Lung microvascular endothelial cell (primary cell): ENCODE measurements at places on chromosomes 7 and 10. TPM values are rescaled to one million over a fixed set of nuclear protein-coding genes. Genes with fewer than 3 reads are reported as not detected.

ADAM22 gene
- 0.22 and 0.40 TPM in 2 replicates for total RNA-seq

ARHGEF5 gene
- total RNA-seq: 0.20 and 0.22 TPM in 2 replicates

MEPCE gene
- 25.1 and 40.5 TPM in 2 replicates for total RNA-seq

GRCh38 chr7:40883826-40884225, 749.0 kb downstream of the SUGCT start:
- no peak for DNase-seq

DNA sequence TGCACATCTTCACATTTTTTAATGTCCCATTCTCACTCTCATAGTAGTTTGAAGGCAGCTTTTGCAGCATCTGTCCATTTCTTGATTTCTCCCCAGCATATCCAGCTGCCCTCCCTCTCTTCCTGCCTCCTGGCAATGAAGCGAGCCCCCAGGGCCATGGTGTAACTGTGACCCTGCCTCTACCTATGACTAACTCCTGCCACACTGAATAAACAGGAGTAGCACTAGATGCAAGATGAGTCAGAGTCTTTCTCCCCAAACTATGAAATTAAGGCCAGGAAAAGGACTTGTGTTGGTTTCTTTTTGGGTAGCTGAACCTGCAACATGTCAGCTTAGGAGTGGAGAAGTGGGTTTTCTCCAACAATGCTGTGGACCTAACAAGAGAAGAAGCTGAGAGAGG, 329.0 kb downstream of the RNLS start:
- DNase-seq: no peak

DNA sequence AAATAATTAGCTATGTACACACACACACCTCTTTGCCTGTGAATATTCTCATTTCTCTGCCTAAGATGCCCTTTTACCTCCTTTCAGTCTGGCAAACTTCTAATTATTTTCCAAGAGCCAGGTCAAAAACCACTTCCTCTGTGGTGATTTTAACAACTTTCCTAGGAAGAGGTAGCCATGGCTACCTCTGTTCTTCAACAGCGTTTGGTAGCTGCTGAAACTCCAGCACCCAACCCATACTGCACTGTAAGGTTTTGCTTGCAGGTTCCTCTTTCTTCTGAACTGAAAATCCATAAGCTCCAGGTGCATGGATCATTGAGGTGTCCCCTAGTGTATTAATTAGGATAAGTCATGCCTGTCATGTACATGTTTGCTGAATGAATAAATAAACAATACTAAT, 25.6 kb downstream of the NRCAM start:
- peak; percentile 22 for DNase-seq

- DNase-seq: no peak
These were observed 638.2 kb upstream of the IGFBP3 start for GRCh38 chr7:46559194-46559832.

DNA sequence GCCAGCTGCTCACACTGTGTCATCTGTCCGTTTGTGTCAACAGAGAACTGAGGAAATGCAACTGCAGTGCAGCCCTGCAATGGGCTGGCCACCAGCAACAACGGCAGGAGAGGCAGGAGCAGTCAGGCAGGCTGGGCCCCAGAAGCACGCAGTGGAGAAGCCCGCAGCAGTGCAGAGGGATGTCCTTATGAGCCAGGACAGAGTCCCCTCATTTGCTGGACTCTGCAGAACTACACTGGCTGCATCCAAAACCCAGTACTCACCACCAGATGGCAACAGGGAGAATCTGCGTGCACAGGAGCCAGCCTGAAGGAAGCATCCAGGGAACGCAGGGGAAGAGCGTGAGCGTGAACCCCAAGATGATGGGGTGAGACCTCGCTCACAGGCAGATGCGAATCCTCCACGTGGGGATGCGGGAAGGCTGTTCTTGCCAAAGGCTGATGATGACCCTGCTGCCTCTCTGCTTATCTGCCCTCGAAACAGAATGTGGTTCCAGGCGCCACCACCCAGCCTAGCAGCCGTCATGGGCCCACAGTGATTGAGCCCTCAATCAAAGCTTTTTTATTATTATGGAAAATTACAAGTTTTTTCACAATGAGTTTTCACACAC, 232.1 kb downstream of the PTPRN2 start:
- peak; percentile 3 for DNase-seq

DNA sequence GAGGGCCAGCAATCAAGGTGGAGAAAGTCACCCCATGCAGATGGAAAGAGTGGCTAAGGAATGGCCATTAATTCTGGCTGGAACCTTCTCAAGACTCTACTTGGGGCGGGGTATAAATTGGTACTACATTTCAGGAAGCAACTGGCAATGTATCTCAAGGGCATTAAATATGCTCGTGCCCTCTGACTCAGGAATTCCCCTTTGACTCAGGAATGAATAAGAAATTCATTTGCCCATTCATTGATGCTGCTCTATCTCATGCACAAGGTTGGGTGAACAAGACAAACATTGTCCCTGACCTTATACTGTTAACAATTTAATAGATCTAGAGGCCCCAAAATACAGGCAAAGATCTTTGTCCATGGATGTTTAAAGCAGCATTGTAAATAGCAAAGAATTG, 188.1 kb downstream of the MYOF start:
- no peak for DNase-seq

- DNase-seq: peak; percentile 89
These were observed at the start of gene SRRM3 for GRCh38 chr7:76201732-76202665. SRRM3 (plus strand) TSS chr7:76201896; CDS start chr7:76235067, 33,171 bp downstream.

DNA sequence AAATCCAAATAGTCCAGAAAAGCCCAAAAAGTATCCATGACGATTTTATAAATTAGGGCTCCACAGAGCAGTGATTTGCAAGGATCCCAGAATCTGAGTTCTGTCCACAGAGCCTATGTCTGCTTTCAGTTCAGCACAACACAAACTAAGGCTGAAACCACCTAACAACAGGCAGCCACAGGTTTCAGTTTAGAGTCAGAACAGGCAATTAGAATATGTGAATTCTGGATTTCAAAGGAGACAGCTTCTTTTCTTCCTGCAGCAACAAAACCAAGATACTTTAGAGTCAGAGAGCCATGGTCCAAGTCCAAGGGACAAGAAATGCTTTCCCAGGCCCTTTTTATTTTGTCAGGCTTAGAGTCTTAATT, 23.6 kb downstream of the IFIT3 start:
- peak; percentile 19 for DNase-seq

- DNase-seq: no peak
These were observed 12.4 kb downstream of the SMKR1 start for GRCh38 chr7:129514683-129515082.

DNA sequence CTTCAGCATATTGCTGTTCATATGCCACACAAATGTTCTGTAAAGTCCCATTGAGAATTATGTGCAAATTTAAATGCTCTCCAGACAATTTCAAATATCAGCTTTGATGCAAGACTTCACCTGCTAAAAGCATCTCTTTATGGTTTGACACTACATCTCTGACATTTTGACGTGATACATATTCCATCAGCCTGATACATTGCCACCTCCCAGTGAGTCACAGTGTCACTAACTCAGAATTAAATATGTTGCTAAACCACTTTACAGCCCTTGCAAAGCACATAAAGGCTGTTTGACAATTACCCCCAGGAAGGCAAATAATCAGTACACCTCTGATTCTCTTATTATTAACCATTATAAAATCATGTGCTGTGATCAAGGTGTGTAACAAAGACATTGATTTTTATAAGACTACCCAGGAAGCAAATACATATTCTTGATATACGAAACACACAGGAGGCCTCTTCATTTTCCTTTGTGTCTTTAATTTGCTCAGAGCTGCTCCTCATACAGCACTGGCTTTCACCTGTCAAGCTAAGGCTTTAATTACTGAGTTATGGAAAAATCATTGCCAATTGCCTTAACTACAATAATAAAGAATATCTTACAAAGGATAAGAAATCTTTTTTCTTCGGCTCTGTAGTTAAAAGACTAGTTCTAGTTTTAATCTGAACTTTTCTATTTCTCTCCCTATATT, 547.5 kb upstream of the C7orf33 start:
- no peak for DNase-seq
